ENCODE measurements at places on chromosomes 13 and 19.

GRCh38 chr13:45630791-45631190 lies 15.3 kb upstream of the ERICH6B start:
- no peak for DNase-seq

- DNase-seq = no peak
Observed at GRCh38 chr13:59839186-59839585, 324.5 kb downstream of the DIAPH3 start.

- DNase-seq = no peak
Observed at GRCh38 chr13:45332036-45332830, 8.8 kb downstream of the TPT1 start.

GRCh38 chr19:42199440-42200115 lies 17.9 kb downstream of the DEDD2 start:
- DNase-seq = no peak

- no peak for DNase-seq
Observed at GRCh38 chr13:98448642-98448928, 128.3 kb downstream of the STK24 start.

GRCh38 chr19:38079926-38080380 lies 144.1 kb downstream of the DPF1 start:
- DNase-seq = no peak

DNA sequence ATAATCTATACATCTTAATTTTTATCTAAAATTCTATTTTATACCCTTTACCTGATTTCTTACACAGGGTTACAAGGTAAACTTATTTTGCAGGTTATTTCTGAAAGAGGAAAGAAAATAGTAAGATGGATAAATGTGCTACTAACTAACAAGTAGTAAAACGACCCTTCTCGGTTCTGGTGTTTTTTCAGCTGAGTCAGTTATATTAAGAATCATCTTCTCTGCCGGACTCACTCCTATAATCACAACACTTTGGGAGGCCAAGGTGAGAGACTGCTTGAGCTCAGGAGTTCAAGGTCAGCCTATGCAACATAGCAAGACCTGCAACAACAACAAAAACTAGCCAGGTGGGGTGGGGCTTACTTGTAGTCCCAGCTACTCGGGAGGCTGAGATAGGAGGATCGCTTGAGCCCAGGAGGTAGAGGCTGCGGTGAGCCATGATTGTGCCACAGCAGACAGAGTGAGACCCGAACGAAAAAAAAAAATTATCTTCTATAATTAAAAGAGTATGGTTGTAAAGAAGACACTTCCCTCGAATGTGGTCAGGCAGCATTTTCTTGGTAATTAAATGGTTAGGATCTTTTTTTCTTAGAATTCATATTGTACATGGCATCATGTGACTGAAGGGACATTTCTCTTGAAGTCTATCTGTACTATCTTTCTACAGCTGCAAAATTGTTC lies 27.9 kb upstream of the RCBTB2 start:
- no peak for DNase-seq

DNA sequence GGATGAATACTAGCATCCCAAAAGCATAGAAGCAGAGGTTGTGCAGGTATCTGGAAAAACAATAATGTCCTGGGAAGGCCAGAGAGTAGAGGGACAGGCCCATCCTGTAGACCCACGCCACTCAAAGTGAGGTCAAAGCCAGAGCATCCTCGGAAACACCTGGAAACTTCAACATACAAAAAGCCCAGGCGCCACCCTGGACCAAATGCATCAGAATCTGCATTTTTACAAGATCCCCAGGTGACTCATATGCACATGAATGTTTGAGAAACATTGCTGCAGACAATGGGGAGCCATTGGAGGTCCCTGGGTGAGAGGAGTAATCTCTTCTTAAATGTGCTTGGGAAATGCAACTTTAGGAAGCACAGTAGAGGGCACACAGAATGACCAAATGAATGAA lies 684.1 kb downstream of the DIAPH3 start:
- DNase-seq = no peak

DNA sequence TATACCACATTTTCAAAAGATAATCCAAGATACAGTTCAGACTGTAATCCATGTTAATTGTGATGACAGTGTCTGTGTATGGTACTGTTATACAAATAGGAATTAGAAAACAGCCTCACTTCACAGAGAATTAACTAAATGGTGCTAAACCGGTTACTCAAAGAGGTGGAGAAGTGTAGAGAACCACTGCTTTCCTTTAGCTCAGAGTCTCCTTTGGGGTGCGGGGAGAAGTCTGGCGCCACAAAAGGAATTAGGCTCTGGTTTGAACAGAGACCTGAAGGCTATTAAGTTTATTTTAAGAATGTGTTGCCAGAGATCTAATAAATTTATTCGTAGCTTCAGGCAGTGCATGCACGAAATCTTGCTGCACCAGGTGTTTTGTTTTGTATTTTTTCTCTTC lies 65.8 kb downstream of the FREM2 start:
- DNase-seq = no peak

DNA sequence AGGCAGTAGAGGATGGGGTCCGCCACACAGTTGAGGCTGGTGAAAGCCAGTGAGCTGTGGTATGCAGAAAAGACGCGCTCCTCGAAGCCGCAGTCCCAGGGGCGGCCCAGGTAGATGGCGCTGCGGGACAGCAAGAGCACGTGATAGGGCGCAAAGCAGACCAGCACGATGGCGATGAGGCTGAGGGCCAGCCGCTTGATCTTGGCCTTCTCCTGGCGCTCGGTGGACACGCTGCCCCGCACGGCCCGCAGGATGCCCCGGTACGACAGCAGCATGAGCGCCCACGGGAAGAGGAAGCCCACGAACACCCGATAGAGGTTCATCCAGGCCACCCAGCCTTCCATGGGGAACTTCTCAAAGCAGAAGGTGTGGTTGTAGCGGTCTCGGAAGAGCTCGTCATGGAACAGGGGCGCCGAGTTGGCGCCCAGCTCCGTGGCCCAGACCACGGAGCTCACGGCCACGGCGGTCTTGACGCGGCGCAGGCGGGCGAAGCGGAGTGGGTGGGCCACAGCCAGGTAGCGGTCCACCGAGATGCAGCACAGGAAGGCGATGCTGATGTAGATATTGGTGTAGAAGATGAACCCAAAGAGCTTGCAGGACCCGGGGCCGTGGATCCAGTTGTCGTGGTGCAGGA lies 6.5 kb upstream of the OPA3 start:
- peak; percentile 39 for DNase-seq

DNA sequence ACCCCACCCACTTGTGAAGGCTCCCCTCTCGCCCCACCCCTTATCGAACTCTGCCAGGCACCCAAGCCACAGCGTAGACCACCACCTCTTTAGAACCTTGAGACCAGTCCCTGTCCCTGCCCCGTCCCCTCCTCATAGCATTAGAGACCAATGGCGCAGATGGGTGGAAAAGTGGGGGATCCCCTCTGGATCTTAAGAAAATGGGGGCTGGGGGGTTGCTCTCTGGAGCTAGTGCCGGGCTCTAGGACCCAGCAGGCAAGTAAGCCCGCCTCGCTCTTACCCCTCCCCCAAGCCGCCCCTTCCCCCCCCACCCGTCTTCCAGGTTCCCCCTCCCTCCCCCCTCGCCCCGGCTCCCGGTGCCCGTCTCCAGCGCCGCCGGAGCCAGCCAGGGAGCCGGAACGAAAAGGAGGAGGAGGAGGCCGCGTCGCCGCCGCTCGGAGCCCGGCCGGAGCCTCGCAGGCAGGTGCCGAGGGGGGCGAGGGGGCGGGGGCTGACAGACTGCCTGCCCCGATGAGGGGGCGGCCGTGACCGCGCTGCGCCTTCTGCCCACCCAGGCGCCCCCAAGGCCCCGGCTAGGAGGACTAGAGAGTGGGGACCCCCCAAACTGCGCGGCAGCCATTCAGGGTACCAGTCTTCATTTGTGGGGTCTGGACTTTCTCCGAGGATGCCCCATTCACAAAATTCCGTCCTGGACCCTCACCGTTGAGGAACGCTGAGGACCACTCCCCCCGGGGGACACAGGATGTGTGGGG lies at the start of gene SPRED3:
Gene SPRED3 (plus strand): TSS at position 349 of the 752 bp plus-strand sequence. CDS start 1,606 bp downstream, outside the sequence.
- no peak for DNase-seq

DNA sequence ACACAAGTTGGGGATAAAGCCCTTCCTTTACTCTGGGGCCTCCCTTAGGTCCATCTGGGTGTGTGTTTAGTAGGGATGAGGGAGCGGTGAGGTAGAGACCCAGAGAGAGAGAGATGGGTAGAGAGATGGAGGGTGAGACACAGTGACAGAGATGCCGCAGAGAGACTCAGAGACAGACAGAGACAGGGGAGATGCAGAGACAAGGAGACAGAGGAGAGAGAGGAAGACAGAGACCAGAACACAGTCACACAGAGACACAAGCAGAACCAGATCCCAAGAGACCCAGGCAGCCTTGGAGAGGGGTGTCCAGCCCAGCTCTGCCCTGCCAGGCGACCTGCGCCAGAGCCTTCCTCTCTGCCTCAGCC lies 2.4 kb downstream of the KLK1 start:
- no peak for DNase-seq

DNA sequence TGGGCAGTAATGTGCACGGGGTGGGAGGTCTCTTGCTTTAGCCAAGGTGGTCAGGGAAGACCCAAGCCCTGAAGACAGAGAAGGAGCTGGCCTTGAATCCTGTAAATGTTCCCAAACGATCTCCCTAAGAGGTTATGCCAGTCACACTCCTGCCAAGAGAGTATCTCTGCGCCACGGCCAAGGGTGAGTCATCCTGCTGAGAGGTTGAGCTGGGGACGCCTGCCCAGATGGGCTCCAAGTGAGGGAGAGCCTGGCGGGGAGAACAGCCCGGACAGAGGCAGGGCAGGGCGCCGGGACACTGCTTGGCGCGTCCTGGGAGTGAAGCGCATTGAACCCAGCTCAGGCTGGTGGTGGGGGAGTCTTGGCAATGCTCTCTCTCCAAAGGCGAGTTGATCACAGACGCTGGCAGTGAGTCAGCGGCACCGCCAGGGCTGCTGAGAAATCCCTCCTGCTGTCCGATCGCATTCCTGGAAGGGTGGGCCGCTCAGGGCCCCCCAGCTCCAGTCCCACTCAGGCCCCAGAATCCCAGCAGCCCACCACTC lies 16.4 kb downstream of the SULT2B1 start:
- no peak for DNase-seq

GRCh38 chr19:48628486-48629296 lies 8.5 kb downstream of the DBP start:
- DNase-seq = no peak

GRCh38 chr13:60311527-60311926 lies 85.5 kb upstream of the TDRD3 start:
- DNase-seq = no peak

- DNase-seq = no peak
Observed at GRCh38 chr13:39039041-39039440, 785 bp downstream of the NHLRC3 start.

DNA sequence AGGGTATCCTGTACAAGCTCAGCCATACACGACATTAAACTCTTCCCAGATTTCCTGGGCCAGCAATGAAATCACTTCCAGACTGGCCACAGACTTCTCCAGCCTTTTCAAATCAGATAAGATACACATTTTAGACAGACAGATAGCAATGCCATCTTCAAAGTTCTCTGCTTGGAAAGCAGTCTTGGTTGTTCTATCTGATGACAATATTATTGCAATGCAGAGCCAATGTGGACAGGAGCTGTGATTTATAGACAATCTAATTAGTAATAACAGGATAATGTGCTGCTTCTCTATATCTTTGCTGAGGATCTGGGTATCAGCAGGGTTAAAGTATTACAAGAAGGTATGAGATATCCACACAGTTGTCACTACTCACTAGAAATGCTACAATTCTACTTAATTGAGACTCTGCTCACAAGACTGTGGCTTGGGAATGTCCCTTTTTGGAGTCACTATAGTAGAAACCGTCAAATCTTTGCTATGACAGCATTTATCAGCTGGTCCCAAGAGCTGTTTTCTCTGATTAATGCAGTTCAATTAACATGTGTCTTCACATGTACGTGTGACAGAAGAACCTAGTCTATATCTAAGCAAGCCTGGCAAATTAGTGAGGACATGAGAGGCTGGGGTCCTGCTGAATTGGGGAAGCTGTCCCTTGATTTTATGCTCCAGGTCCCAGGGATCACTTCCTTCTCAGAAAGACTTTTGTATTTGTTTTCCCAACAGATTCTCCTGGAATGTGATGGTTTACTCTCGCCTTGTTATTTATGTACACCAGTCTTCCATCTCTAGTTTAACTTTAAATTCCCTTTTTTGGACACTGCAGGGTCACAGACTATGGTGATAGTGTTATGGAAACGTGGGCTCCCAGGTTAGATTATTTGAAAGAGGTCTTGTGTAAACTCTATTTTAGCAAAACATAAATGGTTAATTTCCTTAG lies 68.8 kb downstream of the COL4A1 start:
- no peak for DNase-seq

DNA sequence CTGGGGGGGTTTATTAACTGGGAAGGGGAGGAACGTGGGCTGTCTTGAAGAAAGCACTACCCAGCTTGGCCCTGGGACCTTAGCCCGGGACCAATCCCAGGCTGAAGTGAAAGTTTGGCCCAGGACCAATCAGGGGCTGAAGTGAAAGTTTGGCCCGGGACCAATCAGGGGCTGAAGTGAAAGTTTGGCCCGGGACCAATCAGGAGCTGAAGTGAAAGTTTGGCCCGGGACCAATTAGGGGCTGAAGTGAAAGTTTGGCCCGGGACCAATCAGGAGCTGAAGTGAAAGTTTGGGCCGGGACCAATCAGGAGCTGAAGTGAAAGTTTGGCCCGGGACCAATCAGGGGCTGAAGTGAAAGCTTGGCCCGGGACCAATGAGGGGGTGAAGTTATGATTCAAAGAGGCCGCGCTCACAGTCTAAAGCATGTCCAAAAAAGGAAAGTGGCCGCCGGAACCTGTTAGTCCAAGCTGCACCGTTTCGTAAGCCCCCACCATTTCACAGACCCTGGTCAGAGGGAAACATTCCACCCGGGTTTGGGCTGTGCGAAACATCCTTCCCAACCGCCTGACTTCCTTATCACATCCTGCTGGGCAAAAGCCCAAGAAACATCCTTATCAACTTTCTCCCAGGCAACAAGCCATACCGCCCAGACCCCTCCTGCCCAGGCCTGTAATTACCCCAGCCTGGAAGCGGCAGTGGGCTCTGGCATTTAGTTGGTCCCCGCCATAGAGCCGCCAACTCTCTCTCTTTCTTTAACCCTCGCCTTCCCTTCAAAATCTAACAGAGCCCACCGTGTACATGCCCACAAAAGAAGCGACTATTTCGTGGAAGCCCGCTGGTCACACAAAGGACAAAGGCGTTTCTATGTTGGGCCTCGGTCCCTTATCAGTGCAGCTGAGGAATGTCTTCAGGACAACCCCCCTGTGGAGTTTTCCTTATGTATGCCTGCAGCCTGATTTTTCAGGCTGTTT lies 1.1 kb downstream of the ZNF850 start:
- no peak for DNase-seq
